Dorsolateral prefrontal cortex (tissue), 122 donors: ENCODE measurements at places on chromosomes 3 and 15. TPM values are rescaled to one million over a fixed set of nuclear protein-coding genes. Genes with fewer than 3 reads are reported as not detected.

The RLBP1 gene
- 2.8 TPM for total RNA-seq

The SPESP1 gene
- 1.6 TPM for total RNA-seq

The SLC15A2 gene
- 45.8 TPM for total RNA-seq

The ETFA gene
- total RNA-seq: 66.3 TPM

The PIK3CB gene
- total RNA-seq: 73.4 TPM

DNA sequence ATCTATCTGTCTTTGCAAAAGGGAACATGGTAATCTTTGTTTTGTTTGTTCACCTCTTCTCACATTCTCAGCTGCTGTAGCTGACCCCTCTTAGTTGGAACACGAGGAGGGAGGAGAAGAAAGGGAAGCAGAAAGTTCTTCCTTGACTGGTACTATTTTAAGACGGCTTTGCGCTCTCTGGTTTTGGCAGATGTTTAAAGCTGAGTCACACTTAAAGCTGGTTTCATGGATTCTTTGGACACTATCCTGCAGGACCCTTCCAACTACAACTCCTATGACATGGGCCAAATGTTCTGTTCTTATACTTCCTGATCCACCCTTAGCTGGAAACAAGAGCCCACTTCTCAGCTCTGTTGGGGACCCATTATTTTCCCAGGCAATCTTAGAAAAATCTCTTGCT lies 40.6 kb upstream of the FXR1 start:
- no peak for DNase-seq

DNA sequence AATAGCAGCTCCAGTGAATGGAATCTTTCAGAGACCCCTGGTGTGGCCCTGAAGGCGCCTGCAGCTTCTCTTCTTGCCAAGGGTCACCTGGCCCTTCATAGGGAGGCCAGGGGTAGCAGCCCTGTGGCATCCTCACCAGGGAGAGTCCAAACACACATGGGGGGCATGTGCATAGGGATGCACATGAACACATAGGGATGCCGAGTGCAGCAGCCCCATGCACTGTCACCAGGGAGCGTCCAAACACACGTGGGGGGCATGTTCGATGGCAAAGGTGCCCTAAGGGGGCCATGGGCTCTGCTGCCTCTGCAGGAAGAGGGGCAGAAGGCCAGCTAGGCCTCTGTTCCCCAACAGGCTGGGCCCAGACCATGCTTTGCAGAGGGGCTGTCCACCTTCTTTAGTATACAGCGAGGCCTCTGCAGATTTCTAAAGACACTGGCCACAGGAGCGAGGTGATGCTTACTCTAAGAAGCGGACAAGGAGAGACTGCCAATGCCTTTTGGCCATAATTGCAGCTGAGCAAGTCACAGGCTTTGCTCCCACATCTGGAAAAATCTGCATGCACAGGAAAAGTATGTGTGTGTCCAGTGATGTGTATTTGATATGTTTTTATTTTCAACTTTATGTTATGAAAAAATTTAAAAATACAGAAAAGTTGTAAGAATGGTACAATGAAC lies 21.0 kb downstream of the ANAPC13 start:
- no peak for DNase-seq

DNA sequence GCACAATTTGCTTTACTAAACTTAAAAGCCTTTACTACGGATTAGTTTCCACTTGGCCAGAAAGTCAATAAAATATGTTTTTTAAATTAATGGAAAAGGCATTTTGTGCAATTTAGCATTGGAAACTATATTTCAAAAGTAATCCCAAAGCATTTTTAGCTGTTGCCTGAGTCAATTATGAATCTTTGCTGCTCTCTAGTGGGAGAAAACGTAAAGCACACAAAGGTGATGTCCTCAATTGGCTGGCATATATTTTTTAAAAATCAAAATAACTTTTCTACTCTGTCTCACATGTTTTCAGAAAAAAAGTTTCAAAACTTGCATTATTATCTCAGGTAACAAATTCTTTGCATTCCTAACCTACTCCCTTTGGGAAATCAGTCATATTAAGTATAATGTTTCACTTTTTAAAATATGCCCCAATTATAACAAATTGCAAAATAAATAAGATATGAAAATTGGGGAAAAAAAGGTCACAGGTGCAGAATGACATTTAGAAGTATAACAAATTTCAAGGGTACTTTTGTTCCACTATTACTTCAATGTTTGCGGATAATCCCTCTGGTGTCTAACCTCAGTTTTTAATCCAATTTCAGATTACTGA lies 47.2 kb upstream of the TEX55 start:
- DNase-seq: no peak

DNA sequence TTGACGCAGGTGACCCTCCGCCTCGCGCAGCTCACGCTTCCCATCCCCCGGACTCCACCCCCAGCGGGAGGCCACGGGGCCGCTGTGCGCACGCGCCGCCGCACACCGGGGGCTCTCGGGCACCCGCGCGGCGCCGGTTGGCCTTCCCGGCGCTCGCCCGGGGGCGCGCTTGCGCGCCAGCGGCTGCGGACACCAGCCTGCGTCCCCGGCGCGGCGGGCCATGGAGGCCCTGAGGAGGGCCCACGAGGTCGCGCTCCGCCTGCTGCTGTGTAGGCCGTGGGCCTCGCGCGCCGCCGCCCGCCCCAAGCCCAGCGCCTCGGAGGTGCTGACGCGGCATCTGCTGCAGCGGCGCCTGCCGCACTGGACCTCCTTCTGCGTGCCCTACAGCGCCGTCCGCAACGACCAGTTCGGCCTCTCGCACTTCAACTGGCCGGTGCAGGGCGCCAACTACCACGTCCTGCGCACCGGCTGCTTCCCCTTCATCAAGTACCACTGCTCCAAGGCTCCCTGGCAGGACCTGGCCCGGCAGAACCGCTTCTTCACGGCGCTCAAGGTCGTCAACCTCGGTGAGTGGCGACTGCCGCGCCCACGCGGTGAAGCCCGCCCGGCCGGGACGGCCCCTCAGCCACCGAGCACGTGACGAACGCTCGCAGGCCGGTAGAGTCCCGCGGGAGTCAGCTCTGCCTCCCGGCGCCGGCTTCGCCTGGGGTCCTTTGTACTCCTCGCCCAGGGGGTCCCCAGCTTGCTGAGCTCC lies at the start of gene C15orf61:
Gene C15orf61, plus strand, starts transcription at position 103 of the 754 bp plus-strand sequence. Its CDS starts 118 bp downstream, at position 221.
- peak; percentile 91 for DNase-seq

GRCh38 chr15:55977231-55977630 lies 16.2 kb downstream of the NEDD4 start:
- DNase-seq: no peak

DNA sequence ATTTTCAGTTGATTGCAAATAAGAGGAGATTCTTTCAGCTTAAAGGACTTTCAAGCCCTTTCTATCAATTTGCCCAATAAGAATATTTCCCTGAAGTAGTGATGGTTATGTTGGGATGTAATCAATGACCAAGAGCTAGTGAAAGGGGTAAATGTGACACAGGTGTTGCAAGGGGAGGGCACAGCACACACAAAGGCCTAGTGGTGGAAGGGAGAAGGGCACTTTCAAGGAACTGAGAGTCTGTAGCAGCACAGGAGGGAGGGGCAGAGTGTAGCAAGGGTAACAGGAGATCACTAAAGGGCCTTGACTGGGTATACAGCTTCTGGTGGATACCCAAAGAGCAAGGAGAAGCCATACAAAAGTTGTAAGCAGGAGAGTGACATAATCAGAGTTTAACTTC lies 217.8 kb upstream of the ARHGEF26 start:
- no peak for DNase-seq

DNA sequence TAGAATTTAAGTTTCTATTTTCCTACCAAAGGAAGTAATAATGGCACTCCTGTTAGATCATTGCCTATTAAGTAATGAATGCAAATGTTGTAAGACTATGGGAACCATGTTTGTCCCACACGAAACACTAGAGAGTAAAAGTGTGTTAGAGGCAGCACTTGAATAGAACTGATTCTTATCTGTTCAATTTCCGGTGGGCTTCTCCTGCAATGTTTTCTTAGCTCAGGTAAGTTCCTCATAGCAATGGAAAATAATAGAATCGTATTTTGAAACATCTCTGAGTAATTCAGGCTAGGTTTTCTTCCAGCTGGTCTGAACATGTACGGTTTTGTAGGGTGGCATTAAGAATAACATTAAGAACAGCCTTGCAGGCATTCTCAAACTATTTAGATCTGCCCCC lies 145.3 kb upstream of the LIPC start:
- DNase-seq: no peak

GRCh38 chr15:34330279-34330678 lies 7.3 kb downstream of the SLC12A6 start:
- DNase-seq: no peak

- DNase-seq: no peak
Observed at GRCh38 chr15:91102546-91103330, 2.7 kb downstream of the SV2B start.
